ENCODE measurements at places on chromosomes 13 and 19.

DNA sequence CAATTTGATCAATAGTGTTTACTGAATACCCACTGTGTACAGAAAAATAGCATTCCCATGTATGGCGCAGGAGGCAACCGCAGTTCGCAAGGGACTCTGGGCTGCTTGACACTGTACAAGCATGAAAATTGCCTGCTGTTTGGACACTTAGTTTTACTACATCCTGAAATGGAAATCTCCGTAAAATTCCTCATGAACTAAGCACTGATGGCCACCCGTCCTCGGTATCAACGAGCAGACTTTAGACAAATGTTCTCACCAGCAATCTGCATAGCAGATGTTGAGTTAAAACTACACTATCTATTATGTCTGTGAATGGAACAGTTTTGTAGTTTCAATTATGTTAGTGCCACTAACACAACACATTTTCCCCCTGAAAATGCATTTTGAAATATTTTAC lies 294.7 kb downstream of the DCLK1 start:
- no peak for DNase-seq

DNA sequence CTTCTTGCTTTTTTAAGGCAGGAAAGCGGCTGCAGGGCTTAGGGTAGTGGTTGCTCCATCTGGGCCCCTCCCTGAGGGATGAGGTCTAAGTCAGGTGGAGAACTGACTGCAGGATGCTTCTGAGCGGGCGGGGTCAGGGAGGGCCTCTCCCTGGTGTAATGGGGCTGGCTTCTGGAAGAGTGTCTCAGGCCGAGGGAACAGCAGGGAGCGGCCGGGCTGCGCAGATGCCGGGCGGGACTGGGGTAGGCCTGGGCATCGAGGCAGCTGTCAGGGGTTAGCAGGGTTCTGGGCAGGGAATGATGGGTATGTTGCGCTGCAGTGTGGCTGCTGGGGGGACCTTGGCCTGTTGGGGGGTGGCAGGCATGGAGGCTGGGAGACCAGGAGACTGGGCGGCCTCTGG lies 2.7 kb downstream of the FAM174C start:
- DNase-seq = no peak

GRCh38 chr13:27472941-27473340 lies 22.6 kb upstream of the MTIF3 start:
- DNase-seq = no peak

DNA sequence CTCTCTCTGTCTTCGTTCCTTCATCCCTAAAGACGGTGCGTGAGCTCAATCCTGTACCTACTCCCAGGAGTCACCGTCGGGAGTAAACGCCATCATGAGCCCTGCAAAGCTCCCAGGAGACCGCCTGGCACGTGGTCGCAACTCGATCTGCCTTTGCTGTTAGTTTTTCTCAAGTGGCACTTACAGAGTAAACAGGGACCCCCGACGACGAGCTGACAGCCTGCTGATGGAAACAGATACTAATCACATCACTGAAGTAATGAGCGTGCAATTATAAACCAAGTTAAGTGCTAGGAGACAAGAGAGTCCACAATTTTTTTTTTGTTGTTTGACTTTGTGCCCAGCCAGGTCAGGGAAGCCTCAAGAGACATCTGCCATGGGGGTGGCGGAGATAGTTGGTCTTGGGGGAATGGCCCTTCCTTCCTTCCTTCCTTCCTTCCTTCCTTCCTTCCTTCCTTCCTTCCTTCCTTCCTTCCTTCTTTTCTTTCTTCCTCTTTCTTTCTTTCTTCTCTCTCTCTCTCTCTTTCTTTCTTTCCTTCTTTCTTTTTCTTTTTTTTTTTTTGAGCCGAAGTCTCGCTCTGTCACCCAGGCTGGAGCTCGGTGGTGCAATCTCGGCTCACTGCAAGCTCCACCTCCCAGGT lies 23.6 kb downstream of the CACNG6 start:
- DNase-seq = no peak

DNA sequence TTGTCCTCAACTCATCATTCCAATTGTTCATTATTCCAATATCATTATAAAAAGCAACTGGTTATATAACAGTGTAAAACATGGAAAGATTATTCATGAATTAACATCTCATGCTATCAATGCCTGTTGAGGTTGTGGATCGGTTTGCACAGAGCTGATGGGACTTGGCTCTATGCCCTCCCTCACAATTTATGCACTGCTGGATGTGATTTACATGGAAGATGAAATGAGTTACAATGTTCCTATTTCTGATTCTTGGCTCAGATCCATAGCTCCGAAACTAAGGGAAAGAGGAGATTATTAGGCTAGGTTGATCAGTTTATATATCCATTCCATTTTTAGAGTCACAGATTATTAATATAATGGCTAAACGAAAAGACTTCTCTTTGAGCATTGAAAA lies 38.6 kb downstream of the SCEL start:
- no peak for DNase-seq

DNA sequence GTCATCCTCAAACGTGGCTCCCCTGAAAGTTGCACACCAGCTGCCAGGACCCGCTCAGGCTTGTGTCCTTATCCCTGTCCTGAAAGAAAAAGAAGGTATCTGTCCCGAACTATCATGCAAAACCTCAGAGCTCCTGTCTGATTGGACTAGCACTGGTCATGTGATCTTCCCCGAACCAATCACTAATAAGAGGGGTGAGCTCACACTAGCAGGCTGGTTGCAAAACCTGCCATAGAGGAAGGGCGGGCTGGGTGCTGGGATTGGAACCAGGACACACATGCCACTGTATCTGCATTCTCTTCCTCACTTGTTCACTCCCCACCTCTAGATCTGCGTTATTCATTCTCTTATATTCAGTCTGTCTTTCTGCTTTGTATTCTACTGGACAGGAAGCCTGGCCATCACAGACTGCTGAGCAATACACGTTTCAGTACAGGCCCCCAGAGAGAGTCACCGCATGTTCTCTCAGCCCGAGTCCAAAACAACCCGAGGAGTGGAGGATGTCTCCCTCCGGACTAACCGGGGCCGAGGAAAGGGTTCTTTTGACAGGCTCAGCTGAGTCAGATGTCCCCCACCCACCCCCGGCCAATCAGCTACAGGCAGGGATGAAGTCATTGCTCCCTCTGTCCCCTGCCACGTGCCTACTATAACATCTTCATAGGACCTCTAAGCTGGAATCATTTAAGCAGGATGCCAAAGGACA lies 97.7 kb downstream of the SIPA1L3 start:
- peak; percentile 98 for DNase-seq
